ENCODE measurements at places on chromosomes 6 and 20.

- no peaks in the 10 kb centered on the region for H3K27me3 ChIP-seq
- no peak overlapping the region for H3K4me3 ChIP-seq
- H3K27ac ChIP-seq = no peak overlapping the region
- no peaks in the 10 kb centered on the region for H3K4me1 ChIP-seq
Observed at GRCh38 chr6:35534407-35535170, 21.9 kb upstream of the TULP1 start.

GRCh38 chr6:11493974-11494373 lies 43.6 kb upstream of the TMEM170B start:
- no peaks in the 10 kb centered on the region for H3K36me3 ChIP-seq
- no peak overlapping the region for H3K4me3 ChIP-seq
- H3K27me3 ChIP-seq = no peaks in the 10 kb centered on the region
- H3K4me1 ChIP-seq = no peaks in the 10 kb centered on the region
- H3K27ac ChIP-seq = no peak overlapping the region
- no peak for DNase-seq

DNA sequence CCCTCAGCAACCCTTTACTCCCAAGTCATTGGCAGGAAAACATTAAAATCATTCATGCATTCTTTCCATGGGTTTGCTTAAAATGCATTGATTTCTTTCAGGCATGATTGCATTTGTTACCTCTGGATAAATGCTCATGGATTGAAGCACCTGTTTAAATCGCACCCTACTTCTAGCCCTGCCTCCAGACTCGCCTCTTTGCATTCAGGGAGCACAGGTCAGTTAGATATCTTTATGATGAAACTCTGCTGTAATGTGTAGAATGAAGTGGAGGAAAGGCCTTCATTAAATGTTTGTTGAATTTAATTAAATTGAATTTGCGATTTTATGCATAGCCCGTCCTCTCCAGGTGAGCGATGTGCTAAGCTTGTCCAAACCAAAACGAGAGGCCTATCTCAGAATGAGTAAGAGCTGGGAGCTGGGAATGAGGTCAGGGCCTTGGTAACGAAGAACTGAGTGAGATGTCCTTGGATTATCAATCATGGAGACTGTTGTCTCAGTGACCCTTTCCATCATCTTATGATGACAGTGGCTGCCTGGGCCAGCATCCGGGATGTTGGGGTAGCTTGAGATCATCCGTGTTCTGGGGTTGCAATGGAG lies 210.1 kb downstream of the SYNDIG1 start:
- no peak for DNase-seq
- H3K4me3 ChIP-seq = no peak overlapping the region

DNA sequence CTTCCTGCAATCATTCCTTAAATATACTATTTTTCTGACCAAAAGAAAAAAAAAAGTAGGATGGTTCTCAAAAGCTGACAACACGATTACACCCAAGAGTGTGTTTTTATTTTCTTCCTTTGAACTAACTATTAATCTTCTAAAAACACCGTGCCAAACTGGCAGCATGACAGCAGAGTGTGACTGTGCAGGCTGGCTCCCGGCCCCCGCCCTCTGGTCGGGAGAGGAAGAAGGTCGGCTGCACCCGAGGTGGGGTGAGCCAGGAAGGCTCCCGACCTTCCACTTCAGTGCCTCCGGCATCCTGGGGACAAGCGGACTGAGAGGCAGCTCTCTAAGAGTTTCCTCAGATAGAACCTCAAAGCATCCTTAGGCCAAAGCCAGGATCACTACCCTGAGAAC lies 29.2 kb downstream of the SLC22A23 start:
- no peaks in the 10 kb centered on the region for H3K4me1 ChIP-seq
- H3K36me3 ChIP-seq = no peaks in the 10 kb centered on the region
- no peak overlapping the region for H3K4me3 ChIP-seq
- H3K27me3 ChIP-seq = no peaks in the 10 kb centered on the region
- DNase-seq = peak; percentile 41

DNA sequence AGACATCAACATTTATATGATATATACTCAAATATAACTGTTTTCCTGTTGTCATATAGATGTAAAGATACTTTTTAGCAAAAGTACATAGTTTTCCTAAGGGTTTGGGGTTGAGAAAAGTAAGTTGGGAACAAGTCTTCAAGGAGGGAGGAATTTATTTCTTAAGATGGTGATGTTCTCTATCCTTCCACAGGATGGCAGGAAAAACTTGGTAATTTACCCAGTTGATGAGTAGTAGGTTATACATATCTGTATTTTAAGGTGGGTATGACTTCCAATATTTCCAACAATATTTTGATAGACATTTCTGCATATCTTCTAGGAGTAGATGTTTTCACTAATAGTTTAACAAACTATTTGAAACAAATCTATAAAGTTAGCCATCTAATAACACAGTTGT lies 254.4 kb downstream of the RIMS1 start:
- DNase-seq = no peak
- no peak overlapping the region for H3K27ac ChIP-seq
- H3K4me3 ChIP-seq = no peak overlapping the region
- H3K36me3 ChIP-seq = no peaks in the 10 kb centered on the region
- no peaks in the 10 kb centered on the region for H3K27me3 ChIP-seq
- no peaks in the 10 kb centered on the region for H3K4me1 ChIP-seq

- no peaks in the 10 kb centered on the region for H3K4me1 ChIP-seq
- H3K4me3 ChIP-seq = no peak overlapping the region
- no peak overlapping the region for H3K27ac ChIP-seq
- H3K36me3 ChIP-seq = no peaks in the 10 kb centered on the region
- peaks cover 18% of the 10 kb centered on the region for H3K27me3 ChIP-seq
- no peak for DNase-seq
Observed at GRCh38 chr20:58722877-58723627, 30.5 kb downstream of the NPEPL1 start.

GRCh38 chr6:45946352-45946751 lies 69.3 kb downstream of the CLIC5 start:
- no peak overlapping the region for H3K4me3 ChIP-seq
- no peaks in the 10 kb centered on the region for H3K27me3 ChIP-seq
- no peak overlapping the region for H3K27ac ChIP-seq
- DNase-seq = peak; percentile 50
- H3K4me1 ChIP-seq = no peaks in the 10 kb centered on the region
- no peaks in the 10 kb centered on the region for H3K36me3 ChIP-seq

Measured in tibial nerve (tissue), 4 donors.